ENCODE measurements at places on chromosomes 7 and 10.

- DNase-seq = no peak
These were observed 16.5 kb downstream of the YKT6 start for GRCh38 chr7:44217223-44217714.

GRCh38 chr7:64037095-64037494, 8.1 kb upstream of the ZNF727 start:
- DNase-seq = no peak

GRCh38 chr7:45686441-45687184, 112.4 kb downstream of the ADCY1 start:
- no peak for DNase-seq

- DNase-seq = peak; percentile 15
These were observed 214.4 kb upstream of the KIAA1217 start for GRCh38 chr10:23994459-23995046.

DNA sequence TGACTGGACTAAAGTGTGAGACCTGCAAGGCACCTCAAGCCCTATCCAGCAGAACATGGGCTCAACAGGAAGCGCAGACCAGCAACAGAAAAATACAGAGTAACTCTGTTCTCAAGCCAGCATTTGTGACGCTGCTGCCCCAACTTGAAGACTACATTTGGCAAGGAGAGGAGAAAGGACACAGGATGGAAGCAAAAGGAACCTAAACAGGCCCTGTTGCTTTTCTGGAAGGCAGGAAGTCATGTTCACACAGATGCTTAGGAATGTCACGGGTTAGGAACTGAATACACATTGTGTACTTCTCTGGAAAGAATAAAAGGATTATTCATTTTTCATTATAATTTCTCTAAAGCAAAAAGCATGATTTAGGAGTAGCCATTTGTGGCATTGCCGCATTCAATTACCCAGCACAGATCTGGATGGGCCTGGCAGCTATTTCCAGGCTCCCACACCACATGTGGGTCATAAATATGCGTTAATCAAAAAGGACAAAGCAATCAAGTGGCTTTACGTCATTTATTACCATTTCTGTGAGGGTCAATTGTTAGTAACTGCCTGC, 19.8 kb upstream of the TOMM7 start:
- DNase-seq = no peak

GRCh38 chr7:94249631-94250030, 145.1 kb upstream of the COL1A2 start:
- no peak for DNase-seq

GRCh38 chr7:36775061-36775620, 50.8 kb upstream of the AOAH start:
- no peak for DNase-seq

GRCh38 chr7:34096198-34096651, 190.9 kb downstream of the BMPER start:
- no peak for DNase-seq

- no peak for DNase-seq
These were observed 116.1 kb downstream of the GPR37 start for GRCh38 chr7:124649397-124650014.

DNA sequence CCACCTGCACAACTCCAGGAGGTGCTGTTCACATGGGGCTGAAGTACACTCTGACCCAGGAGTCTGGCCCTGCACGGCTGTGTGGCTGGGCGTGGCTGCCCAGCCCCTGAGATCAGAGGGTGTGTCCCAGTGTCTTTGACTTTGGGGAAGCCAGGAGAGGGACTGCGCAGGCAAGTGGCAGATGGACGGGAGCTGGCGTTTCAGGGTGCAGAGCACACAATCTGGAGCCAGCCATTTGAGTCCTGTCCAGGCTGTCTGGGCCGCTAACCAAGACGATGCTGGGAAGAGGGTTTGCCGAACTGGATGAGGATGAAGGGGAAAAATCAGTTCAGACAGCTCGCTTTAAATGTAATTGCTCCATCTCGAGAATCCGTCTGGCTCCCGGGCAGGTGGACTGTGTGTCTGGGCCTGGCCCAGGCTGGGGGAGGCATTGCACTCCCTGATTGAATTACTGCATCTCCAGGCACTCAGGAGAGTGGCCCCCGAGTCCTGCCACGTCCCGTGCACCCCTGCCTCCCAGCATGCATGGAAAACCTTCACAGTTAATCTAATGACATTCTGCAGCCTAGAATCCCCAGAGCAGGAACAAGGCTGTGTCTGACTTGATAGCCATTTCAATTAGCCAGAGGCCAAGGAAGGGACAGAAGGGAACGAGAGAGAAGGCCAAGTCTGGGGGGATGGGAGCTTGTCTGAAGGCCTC, 120.8 kb upstream of the NANOS1 start:
- no peak for DNase-seq

DNA sequence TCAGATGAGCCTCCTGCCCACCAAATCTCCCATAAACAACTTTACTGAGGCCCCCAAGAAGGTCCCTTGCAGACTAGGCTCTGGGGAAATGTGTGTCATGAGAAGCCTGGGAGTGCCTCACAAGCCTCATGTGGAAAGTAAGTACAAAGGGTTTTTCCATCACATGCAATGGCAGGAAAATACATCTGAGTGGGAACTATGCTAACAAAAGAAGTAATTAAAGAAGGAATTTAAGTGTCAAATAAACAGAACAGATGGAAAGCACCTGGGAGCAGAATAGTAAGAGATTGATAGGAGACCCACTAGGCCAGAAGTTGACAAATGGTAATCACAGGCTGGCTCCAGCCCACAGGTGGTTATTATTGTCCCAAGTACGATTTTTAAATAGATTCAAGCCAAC, 20.5 kb downstream of the GSAP start:
- no peak for DNase-seq
